ENCODE measurements at places on chromosomes 2 and 18.

DNA sequence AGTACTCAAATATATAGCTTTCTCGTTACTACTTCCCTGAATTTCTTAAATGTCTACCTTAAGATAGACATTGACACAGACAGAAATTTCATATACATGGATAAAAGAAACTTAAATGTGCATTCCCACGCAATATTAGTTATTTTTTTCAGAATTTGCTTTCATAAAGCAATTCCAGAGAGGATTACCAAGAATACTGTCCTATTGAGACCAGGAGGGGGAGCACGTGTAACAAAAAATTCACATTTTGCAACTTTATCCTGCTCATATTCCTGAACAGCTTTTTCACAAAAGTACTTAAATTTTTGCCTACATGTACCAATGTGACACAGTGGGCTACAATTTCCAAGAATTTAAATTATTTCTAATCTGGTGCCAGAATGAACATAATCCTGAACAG, 30.7 kb upstream of the ERCC3 start:
- no peak for DNase-seq

GRCh38 chr2:183428881-183429280, 304.6 kb downstream of the NUP35 start:
- DNase-seq = no peak

DNA sequence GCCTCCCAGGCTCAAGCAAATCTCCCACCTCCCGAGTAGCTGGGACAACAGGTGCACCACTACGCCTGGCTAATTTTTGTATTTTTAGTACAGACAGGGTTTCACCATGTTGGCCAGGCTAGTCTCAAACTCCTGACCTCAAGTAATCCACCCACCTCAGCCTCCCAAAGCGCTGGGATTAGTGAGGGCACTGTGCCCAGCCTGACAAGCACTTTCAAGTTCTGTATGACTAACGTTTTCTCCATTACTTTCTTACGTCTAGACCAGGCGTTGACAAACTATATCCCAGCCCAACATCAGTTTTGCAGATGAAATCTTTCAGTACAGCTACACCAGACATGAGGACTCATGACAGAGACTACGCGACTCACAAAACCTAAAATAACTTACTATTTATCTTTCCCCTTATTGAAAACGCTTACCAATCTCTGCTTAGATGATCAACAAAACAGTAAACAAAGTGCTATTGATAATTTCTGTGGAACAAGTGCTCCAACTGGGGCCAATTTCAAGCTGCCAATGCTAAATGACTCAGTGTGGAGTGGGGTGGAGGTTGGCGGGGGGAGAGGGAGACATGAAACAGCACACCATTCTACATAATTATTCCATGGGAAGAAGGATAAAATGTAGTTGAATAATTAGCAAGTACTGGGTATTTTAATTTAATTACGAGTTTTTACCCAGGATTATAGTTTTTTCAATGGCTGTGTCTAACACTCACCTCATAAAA, 59.1 kb downstream of the SAP130 start:
- DNase-seq = no peak

DNA sequence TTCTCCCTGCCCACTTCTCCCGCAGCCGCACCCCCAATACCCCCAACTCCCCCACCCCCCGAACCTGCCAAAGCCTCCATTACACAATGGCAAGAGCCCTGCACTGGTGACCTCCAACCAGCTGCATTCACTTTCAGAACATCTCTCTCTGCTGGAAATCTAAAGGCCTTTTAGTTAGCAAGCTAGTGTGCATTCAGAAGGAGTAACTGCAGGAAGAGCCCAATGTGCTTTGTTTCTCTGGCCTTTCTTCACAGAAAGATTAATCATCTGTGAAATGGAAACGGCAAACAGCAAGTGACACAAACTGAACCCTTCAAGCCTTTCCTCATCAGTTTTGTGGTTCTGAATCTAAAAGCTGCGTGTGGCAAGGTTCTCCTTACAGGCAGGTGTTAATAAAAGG, 124.2 kb downstream of the OLA1 start:
- no peak for DNase-seq

- DNase-seq = no peak
Observed at GRCh38 chr2:70456585-70457495, 96.8 kb downstream of the TGFA start.

DNA sequence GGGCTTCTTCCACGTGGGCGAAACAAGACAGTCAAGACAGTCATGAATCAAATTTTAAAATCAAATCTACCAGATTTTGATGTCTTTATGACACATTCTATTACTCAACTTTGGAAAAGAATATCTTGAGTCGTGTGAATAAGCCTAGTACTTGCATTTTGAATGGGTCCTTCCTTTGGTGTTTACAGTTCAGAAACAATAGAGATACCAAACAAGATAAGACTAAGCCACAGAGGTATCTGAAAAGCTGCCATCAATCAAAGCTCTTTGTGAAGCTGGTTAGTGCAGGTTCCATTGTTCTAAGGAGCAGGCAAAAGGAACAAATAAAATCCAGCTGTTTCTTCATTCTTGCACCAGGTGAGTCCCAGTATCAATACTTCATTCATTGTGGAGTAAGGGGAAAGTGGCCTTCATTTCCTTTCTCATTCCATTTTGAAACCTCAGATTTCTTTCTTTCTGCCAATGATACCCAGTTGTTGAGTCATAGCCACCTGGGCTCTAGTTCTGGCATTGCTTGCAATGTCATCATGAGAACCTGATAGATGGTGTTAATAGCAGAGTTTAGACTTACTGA, 151.7 kb upstream of the L3MBTL4 start:
- no peak for DNase-seq

GRCh38 chr2:1674276-1674675, 70.0 kb downstream of the PXDN start:
- no peak for DNase-seq

DNA sequence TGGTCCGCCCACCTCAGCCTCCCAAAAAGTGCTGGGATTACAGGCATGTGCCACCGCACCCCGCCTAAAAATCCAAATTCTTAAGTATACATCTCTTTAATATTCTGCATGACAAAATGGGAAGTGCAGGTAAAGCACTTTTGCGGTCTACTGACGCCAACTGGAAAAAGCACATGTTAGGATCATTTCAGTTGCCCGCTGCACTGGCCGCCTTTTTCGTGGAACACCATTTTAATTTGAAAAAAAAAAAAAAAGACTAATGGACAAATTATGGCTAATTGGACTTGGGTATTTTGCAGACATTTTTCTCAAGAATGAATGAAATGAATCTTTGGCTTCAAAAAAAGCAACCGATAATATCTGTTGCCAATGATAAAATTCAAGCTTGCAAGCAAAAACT, 129.3 kb upstream of the GPC1 start:
- no peak for DNase-seq

- no peak for DNase-seq
Observed at GRCh38 chr2:125004106-125004800, 979.2 kb downstream of the CNTNAP5 start.

DNA sequence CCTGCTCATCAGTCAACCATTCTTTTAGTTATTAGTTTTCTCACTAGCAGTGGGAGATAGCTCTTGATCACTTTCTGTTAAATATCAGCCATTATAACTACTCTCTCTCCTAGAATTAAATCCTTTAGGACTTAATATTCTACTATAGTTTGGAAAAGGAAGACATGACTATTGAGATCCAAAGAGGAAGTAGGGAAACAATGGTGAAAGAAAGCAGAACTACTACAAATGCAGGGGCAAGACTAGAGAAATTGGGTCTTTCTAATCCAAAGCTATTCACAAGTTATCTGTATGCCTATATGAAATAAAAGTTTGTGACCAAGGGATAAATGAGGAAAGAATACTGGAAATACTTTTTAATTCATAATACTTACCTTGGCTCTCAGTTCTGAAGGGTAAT, 65.1 kb downstream of the SRBD1 start:
- no peak for DNase-seq

DNA sequence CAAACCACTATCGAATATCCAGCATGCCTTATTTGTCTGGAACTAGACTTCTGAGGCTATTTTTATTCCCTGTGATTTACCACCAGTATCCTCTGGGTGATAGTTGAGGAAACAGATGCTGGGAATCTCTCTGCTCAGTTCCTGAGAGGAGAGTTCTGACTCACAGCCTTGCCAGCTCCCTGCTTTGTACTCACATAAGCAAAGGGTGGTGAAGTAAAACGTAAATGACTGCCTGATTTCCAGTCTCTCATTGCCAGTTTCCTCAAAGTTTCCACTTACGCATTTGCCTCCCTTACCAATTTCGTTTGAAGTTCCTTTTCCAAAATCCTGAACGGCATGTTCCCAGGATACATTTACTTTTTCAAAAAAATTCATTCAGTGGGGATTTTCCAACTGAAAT, 69.2 kb upstream of the HNRNPA3 start:
- no peak for DNase-seq

- no peak for DNase-seq
Observed at GRCh38 chr2:140600116-140600515, 1530.7 kb downstream of the LRP1B start.

GRCh38 chr18:67875944-67876343, 359.4 kb upstream of the DSEL start:
- DNase-seq = no peak

DNA sequence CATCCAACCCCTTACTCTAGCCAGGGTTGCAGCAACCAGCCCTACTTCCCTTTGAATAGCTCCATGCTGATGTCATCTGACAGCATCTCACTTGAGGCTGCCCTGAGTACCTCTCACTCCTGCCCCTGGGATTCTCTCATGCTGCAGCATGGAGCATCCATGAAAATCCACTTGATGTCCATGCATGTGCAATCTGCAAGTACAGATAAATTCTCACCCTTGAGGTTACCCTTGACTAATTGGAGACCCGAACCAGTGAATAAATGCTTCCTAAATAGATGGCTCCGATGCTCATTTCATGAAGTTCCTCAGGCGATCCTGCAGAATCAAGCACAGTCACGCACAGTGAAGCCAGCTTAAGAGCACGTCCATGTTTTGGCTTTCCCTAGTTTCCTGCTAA, 298.3 kb downstream of the RBM43 start:
- no peak for DNase-seq

GRCh38 chr2:133653056-133653455, 84.8 kb upstream of the NCKAP5 start:
- no peak for DNase-seq

DNA sequence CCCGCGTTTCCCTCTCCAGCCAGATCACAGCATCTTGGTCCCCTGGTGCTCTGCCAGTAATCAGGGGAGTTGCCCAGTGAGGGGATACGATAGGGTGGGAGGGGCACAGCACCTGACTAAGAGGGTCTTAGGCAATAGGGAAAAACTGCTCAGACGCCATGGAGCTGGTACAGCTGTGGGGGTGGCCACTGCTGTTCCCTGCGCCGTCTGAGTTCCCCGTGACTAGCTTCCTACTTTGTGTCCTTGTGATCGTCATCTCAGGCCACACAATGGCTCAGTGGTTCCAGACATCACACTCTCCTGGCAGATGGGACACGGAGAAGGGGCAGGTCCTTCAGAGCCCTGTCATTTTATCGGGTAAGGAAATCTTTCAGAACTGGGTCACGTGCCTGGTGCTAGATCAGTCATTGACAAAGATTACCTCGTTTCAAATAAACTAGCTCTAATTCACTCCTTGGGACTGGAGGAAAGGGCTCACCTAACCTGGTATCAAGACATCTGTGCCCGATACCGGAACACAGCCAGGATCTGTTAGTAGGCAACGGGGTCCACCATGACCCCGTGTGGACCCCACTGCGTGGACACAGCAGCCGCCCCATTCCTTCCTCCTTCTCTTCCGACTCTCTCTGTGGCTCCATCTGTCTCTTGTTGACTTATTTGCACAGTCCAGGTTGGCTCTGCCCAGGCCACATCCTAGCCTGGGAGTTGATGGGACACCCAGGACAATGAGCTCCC, 101.6 kb downstream of the PTGR3 start:
- no peak for DNase-seq

DNA sequence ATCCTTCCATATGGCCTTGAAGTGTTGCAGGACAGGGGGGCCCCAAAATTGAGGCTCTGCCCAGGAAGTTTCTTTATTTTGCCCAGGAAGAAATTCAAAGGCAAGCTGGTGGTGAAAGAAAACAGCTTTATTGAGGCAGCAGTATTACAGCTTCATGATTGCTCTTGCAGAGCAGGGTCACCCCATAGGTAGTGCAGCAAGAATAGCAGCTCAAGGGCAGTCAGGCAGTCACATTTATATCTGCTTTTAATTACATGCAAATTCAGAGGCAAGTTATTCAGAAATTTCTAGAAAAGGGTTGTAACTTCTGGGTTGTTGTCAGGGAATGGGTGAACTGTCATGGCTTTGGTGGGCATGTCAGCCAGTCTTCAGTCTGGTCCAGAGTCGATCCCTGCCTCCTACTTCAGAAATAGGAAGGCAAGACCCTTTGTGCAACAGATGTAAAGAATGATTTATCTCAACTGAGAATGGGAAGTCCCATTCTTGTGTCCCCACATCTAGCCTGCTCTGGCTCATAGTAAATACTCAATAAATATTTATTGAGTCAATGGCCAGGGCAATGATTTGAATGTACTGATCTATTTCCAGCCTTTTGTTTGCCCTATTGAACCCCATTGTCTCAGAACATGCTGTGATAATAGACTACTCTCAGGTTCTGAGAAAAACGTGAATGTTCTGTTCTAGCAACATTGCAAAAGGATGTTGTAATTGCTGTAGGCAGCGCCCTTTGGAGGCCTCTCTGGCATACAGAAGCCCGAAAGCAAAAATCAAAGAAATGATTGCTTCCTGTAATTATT, 129.8 kb downstream of the MYO3B start:
- no peak for DNase-seq

- no peak for DNase-seq
Observed at GRCh38 chr2:150705357-150705756, 217.9 kb upstream of the RND3 start.

GRCh38 chr2:60596411-60596810, 43.0 kb upstream of the BCL11A start:
- no peak for DNase-seq

GRCh38 chr18:22170421-22171257, 1.2 kb downstream of the GATA6 start:
- no peak for DNase-seq

- DNase-seq = no peak
Observed at GRCh38 chr18:76805221-76805620, 17.1 kb upstream of the ZNF236 start.

DNA sequence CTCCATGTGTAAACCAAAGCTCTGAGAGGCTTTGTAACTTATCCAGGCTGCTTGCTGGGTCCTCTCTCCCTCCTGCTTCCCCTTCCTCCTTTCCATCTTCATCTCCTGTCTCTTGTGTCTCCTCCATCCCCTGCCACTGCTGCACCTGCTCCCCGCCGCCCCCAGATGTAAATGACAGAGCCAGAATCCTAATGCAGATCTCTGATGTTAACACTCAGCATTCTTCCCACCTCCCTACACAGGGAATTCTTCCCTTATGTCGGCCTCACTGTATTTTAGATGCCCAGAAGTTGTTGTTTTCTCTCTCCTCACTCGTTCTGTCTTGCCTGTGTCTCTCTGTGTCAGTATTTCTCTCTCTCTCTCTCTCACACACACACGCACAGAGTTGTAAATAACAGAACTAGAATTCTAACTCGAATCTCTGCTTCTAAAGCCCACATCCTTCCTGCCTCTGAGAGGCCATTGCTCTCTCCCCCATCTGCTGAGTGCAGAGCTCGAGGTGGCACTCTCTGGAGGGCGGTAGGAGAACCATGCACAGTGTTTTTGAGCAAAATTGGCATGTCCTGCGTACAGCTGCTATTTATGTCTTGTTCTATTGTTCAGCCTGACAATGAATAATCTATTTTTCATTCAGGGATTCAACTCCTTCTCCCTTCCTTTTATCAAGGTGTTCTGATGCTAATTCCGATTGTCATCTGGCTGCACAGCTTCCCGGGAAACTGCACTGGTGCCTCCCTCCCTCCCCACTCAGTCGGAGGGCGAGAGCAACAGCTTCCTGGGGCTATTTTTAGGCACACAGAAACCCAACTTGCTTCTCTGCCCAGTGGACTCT, 219.9 kb downstream of the SH3RF3 start:
- no peak for DNase-seq
